ENCODE measurements at places on chromosomes 4 and X.

GRCh38 chr4:168908093-168908492, 102.0 kb downstream of the CBR4 start:
- peak; percentile 38 for DNase-seq

- DNase-seq, result no peak
Measured at GRCh38 chr4:71538528-71538927, 199.7 kb downstream of the SLC4A4 start.

GRCh38 chr4:99362768-99363167, 10.2 kb upstream of the ADH1C start:
- DNase-seq, result no peak

GRCh38 chr4:121227341-121227792, 63.2 kb upstream of the TNIP3 start:
- DNase-seq, result no peak

GRCh38 chr4:64360664-64361398, 48.4 kb downstream of the TECRL start:
- no peak for DNase-seq

- no peak for DNase-seq
Measured at GRCh38 chr4:38364383-38364963, 299.5 kb upstream of the KLF3 start.

DNA sequence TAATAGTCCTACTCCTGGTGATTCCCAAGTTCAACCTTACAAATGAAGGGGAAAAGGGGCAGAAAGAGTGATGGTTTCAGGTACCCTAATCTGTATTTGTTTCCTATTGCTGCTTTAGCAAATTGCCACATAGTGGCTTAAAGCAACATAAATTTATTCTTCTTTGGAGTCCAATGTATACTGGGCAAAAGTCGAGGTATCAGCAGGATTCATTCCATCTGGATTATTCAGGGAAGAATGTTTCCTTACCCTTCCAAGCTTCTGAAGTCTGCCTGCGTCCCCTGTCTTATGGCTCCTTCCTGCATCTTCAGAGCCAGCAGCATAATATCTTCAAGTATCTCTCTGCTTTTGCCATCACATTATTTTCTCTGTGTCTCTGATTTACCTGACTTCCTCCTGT, 10.3 kb upstream of the BST1 start:
- DNase-seq, result no peak

GRCh38 chr4:182938205-182938645, 21.0 kb upstream of the DCTD start:
- peak; percentile 70 for DNase-seq

GRCh38 chr4:91527056-91527455, 776.7 kb upstream of the GRID2 start:
- peak; percentile 17 for DNase-seq

GRCh38 chr4:169103966-169104412, 93.9 kb upstream of the CBR4 start:
- DNase-seq, result peak; percentile 23

- no peak for DNase-seq
Measured at GRCh38 chrX:19156186-19156585, 33.9 kb upstream of the ADGRG2 start.

DNA sequence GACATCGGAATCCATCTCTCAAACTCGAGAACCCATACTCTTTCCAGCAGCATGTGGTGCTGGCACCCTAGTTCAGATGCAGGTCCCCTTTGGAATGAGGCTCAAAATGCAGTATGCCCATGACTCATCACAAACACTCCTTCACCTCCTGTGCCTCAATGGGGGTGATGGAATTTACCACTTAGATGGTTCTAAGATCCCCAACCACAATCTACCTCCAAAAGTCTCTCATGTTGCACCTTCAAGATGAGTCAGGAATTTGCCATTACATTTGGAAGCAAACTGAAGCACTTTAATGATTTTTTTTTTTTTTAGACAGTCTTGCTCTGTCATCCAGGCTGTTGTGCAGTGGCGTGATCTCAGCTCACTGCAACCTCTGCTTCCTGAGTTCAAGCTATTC, 8.5 kb upstream of the MID1 start:
- DNase-seq, result no peak

GRCh38 chr4:118036336-118036735, 2.0 kb downstream of the NDST3 start:
- no peak for DNase-seq

DNA sequence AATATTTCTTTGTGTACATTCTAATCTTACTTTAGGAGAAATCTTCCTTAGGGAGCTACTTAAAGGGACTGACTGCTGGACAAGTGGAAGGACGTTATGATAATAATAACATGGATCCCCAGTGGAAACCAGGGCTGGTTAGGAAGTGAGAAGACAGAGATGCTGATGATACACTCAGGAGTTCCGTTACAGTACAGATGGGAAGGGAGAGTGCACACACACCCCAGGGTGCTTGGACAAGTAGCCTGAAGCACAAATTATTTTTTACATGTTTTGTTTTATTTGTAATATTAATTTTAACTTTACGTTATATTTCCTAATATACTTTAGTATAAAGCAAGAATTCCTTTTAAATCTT, 84.1 kb downstream of the BMPR1B start:
- no peak for DNase-seq

DNA sequence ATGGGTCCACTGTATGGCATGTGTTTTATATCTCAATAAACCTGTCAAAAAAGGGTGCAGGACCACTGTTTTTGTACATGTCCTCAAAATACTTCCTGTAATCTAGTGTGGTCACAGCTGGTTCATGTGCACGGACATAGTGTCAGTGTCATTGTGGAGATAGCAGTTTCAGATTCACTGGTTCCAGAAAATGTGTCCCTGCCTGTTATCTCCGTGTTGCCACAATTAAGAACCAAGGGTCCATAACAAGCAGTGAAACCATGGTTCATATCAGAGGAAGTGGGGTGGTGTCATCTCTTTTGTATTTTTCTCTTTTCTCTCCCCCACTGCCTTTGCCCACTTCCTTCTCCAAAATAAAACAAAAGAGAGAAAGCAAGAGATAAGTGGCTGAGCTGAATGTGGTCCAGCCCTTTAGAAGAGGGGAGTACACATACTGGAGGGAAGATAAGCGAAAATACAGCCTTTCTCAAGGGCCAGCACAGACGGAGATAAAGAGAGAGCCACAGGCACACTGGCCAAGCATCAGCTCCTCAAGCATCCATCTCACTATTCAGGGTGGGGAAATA, 51.2 kb downstream of the TBL1X start:
- peak; percentile 55 for DNase-seq

DNA sequence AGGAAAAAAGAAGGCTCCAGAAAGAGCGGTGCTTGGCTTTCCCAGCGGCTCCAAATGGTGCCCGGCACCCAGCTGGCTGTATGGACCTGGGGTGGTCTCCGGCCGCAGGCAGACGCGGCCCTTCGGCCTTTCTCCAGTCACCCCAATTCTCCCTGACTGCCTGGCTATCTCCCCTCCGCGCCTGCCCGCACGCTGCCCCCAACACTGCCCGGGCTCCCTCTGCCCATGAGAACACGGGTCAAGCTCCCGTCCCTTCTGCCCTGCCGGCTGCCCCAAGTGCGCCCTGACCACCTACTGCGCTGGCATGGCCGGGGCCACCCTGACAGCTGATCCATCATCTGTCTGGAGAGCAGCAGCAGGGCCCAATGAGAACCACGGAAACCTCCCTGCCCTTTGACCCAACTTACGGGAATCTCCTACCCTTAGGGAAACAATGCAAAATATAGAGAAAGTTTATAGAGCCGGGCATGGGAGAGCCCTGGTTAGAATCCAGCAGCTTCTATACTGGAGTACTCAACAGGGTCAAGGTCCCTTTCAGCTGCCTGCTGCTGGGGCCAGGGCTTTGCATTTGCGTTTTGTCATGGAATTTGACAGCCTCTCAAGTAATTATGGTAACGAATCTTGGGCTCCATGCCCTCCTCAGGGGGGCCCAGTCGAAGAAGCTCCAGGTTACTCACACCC, 1.2 kb upstream of the FAM3A start:
- peak; percentile 44 for DNase-seq

GRCh38 chrX:12970691-12971202, 4.2 kb upstream of the TMSB4X start:
- peak; percentile 77 for DNase-seq

DNA sequence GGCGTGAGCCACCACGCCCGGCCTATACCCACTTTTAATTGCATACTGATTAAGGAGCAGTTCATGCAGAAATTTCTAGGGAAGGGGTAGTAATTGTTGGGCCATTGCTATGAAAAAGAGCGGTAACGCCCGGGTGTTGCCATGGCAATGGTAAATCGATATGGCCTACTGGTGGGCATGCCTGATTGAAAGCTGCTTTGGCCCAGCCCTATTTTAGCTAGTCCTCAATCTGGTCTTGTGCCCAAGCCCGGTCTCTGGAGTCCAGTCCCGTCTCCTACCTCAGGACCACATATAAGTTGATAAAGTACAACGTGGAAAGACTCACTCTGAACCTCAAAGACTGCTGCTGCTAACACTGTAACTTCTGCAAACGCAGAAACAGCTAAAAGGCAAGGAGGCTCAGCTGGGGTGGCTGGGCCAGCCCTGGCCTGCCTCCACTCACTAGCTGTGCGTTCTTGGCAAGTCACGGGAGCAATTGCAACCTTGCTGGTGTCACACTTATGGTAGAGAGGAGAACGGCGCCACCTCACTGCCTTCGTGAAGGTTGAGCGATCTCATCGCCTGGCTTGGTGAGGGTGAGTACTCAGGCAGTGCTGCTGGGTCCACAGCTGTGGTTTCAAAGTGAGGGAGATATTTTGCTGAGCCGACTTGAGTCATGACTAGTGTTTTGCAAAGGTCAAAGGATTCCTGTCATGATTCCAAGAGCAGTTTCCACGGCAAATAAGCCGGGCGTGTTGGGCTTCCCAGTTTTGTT, 57.0 kb upstream of the GRPEL1 start:
- no peak for DNase-seq

GRCh38 chrX:118723376-118723775, 4.0 kb upstream of the IL13RA1 start:
- no peak for DNase-seq

DNA sequence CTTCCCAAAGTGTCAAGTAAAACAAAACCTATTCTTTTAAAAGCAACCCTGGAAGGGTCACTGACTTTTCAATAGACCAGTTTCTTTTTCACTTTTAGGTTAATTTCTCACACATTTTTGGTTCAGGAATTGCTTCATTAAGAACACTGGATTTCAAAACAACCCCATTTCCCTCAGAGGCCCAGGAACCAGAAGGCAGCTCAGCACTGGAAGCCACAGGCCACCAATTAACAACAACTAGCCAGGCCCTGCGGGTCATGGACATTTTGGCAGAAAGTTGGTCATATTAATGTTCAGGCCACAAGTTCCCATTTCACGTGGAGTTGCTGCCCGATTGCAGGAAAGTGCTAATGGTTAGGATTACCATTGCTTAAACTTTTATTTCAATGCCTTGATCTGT, 39.8 kb downstream of the HAND2 start:
- no peak for DNase-seq

- DNase-seq, result no peak
Measured at GRCh38 chrX:66634272-66634671, 4.6 kb downstream of the EDA2R start.

DNA sequence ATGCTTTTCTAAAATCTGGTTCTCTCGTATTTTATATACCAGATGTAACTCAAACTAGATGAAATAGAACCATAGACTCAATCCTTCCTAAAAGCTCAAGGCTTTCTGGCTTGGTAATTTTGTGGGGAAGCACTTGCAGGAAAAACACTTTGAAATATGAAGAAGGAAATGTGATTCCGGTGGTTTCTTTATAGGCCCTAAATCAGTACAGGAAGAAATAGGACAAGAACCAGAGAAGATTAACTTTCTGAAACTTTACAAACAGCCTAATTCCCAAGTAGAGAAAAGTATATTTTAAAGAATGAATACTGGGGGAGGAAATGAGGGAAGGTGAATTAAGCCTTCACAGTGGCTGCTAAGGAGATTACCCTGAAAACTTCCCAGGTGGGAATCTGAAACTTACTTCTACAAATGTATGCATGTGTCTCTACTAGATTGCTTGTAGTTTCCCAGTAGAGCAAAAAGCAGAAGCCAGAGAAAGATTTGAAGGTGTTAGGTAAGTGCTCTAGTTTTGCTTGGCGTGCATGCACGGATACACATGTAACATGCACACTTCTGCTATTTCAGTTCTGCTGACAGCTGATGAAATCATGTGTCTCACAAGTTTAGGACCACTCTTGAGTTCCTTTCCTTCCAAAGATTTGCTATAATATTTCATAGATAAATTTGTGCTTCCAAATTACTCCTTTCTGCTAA, 92.1 kb downstream of the AFF1 start:
- DNase-seq, result no peak

DNA sequence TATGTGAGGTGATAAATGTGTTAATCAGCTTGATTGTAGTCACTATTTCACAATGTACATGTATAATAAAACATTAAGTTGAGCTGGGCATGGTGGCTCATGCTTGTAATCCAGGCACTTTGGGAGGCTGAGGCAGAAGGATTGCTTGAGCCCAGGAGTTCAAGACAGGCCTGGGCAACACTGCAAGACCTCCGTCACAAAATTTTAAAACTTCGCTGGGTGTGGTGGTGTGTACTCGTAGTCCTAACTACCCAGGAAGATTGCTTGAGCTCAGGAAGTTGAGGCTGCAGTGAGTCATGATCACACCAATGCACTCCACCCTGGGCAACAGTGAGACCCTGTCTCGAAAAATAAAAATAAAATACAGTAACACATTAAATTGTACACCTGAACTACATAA, 20.1 kb downstream of the LYAR start:
- no peak for DNase-seq

DNA sequence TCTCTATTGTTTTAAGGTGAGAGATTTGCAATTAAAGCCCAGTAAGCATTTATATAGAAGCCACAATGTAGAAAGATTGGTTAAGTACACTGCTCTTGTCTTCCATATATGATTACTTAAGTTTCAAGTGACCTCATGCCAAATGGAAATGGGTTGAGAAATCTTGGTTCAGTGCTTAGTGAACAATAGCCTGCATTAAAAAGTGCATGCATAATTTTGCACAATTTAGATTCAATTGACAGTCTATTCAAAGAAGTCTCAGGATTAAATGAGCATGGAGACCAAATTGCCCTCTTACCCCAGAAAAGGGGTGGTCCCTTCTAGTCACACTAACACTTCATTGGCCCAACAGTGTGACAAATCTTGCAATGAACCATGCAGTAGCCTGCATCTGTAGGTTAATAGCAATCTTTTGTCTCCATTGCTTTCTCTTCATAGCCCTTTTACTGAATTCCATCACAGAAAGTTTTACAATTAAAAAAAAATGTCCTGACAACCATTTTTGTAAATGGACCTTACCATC, 93.6 kb downstream of the HHIP start:
- peak; percentile 8 for DNase-seq

DNA sequence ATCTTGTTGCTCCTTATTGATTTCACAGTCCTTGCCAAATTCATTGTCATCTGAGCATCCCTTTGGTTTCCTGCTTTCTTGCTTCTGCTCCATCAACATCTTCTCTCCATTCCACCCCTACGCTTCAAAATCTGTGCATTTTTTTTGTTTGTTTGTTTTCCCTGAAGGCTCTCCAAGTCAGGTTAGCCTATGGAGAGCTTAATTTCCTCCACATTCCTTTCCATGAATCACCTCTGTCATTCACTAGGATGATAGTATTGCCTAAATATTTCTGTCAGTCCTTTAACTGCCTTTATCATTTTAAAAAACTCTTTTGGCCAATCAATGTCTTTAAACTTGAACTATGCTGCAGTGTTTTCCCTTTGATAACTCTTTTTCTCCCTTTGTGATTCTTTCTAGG, 67.7 kb downstream of the PPARGC1A start:
- no peak for DNase-seq

- no peak for DNase-seq
Measured at GRCh38 chr4:185108669-185109068, 34.4 kb upstream of the SLC25A4 start.

- DNase-seq, result peak; percentile 46
Measured at GRCh38 chr4:106329041-106329618, 12.8 kb downstream of the AIMP1 start.

GRCh38 chr4:34534916-34535315, 1709.4 kb downstream of the ARAP2 start:
- DNase-seq, result peak; percentile 14
